Activated CD4-positive, alpha-beta T cell treated with anti-CD3 and anti-CD28 coated beads for 24 hours (primary cell): ENCODE measurements at places on chromosomes 7 and 10.

DNA sequence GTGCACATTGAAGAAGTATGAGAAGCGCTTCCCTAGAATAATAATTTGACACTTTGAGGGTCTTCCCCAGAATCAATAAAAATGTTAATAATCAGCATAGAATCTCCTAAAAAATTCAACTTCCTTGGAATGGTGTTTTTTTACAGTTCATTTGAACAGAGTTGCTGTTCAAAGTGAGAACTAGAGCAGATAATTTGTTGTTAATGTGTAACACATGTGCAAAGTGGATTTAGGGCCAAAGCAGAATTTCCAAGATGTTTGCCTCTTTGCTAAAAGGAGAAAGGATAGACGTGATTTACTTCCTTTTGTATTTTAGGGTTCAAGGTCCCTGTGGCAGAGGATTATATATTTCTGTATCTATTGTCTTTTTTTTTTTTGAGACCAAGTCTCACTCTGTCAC lies 73.8 kb downstream of the ZNF277 start:
- DNase-seq = no peak

DNA sequence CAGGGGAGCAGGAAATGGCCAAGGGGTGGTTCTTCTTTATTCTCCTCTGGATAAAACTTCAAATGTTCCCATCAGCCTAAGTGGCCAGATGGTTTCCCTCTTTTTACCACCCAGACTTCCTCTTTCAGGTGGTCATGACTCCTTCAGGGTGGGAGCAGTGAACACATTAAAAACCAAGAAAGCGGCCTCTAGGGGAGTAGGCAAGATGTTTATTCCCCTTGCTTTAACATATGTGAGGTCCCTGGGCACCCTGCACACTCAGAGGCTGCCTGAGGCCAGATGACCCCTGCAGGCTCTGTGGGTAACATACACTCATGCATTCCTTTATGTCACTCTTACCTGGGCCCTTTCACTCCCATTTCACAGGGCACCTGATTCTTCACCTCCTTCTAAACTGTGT lies 357.4 kb downstream of the ABCA13 start:
- no peak for DNase-seq

DNA sequence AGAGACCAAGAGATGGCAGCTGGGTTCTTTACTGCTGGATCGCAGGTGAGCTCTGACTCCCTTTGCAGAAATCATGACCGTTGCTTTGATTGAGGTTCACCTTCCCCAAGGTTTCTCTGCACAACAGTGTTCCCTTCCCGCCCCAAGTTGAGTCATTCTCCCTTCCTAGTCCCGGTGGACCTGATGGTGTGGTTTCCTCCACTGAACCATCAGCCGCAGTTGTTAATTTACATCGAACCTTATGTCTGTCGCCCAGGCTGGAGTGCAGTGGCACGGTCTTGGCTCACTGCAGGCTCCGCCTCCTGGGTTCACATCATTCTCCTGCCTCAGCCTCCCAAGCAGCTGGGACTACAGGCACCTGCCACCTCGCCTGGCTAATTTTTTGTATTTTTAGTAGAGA lies 5.8 kb downstream of the ZSCAN25 start:
- no peak for DNase-seq

DNA sequence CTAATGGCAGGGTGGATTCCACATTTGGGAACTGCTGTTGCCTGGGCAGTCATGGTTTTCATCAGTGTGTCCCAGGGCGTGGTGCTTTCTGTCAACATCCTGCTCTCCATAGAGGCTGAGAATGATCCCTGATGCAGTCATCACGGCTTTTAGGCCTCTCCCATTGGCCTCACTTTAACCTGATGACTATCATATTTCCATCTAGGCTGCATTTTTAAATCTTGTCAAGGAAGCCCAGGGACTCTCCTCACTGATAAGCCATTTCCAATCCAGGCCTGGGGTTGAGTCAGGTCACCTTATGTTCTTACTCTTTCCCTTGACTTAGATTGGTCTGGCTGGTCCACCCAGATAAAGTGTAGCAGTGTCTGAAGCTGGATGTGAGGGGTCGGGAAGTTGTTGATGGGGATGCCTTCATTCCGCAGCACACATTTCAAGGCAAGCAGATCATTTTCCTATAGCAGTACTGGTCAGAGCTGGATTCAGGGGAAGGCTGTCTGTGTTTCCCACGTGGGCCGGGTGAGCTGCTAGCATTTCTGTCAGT lies 177.0 kb downstream of the AUTS2 start:
- no peak for DNase-seq

DNA sequence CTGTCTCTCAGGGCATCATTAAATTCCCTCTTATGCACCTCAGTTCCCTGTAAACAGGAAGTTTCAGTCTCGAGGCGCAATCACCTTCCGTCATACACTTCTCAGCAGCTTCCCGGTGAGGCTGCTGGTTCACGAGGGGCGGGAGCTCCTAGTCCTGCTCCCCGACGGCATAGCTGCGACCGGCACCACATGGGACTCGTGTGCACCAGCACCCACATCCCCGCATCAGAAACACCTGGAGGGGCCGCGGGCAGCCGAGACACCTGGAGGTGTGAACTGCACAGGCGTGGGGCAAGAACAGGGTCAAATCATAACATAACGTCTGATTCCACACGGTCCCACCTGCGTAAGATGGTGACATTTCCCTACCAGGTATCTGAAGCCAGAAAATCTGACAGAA lies 52.7 kb downstream of the DIP2C start:
- DNase-seq = no peak

GRCh38 chr10:132776821-132777220 lies 9.1 kb downstream of the NKX6-2 start:
- DNase-seq = no peak

GRCh38 chr7:70347463-70348254 lies 749.4 kb downstream of the AUTS2 start:
- DNase-seq = no peak

DNA sequence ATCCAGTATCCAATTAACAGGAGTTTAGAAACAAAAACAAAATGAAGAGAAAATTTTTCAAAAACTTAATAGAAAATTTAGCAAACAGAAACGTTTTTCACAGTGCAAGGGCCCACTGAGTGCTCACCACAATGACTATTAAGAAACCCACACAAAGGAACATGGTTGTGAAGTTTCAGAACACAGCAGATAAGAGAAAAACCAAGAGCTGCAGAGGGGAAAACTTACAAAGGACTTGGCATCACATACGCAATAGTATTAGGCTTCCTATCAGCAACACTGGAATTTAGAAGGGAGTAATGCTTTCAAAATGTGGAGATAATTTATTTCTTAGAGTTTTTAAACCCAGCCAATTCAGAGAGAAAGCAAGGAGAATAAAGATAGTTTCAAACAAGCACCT lies 1.7 kb upstream of the C7orf25 start:
- DNase-seq = no peak
